BJ (cell line): ENCODE measurements at places on chromosomes 1 and 21.
A peak's percentile ranks its signal among the peaks of the same experiment; 100 is the strongest.

DNA sequence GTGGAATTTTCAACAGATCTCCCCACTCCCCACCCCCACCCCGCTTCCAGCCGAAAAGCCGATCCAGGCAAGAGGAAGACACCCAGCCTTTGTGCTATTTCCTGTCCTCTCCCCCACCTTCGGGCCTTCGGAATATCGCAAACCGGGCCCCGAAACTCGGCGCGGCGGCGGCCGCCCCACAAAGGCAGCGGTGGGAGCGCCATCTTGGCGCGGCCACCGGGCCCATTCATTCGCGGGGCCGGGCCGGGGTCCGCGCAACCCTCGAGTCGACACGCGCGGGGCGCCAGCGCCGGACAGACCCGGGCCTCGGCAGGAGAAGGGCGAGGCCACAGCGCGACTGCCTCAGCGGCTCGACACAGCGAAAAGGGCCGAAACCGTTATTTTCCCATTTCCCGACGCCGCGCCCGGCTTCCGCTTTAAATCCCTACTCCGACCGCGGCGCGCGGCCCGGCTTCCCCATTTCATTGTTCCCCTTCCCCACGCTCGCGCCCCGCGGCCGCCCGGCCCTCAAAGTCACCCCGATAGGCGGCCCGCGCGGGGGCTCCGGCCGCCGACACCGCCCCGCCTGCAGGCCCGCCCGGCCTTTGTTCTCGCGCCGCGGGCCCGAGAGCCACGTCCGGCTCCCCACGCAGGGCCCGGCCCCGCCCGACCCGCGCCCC, 911 bp downstream of the GNB1 start:
- DNase-seq, result no peak

DNA sequence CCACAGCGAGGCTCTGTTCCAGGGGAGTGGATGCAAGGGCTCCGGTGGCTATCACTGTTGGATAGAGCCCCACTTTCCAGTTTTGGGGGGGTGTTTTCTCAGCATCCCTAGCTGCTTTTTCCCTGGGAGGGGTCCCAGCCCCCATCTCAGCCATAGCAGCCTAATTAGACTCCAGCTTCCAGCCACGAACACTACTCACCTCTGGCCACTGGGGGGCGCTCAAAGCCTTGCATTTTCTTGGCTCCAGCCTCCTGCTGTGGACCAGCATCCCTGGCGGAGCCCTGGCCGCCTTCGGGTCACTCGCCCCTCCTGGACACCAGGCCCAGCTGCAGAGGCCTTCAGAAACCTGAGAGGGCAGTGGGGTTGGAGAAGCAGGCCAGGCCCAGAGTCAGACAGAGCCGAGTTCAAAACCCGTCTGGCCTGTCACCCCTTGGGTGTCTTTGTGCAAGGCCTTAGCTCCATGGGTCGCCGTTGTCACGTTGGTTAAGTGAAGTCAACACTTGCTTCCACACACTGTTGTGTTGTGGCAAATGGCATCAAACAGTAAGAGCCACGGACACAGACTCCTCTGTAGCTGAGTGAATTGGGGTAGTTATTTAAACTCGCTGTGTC, 93.5 kb upstream of the ACTL8 start:
- no peak for DNase-seq

DNA sequence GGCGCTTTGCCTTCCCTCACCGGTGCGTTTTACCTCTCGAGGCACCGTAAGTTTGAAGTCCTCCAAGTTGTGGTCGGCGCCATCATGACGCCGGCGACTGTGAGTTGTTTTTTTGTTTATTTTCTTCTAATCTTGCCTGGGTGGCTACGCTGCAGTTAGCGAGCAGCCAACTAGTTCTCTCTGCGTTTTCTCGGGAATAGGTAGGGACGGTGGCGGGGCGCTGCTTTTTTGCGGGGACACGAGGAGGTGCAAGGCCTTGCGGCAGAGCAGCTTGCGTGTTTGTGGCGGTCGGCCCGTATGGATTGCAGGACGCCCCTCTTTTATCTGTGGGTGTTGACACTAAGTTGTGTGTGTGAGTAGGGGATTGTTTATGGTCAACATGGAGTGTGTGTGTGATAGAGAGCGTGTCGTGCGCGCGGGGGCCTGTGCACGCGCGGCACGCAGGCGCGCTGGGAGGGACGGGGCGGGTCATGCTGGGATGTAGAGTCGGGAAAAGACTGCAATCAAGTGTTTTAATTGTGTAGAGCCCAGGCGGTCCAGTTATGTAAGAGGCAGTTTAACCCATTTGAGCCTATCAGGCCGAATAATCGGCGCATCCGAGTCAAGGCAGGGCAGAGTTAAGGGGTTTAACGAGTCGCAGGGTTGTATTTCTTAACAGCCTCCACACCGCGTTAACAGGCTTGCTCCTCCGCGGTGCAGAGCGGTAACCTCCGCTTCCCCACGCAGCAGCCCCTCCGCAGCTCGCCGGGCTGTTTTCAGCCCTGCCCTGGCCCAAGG, 1.2 kb upstream of the NEGR1 start:
- DNase-seq, result peak; percentile 43

DNA sequence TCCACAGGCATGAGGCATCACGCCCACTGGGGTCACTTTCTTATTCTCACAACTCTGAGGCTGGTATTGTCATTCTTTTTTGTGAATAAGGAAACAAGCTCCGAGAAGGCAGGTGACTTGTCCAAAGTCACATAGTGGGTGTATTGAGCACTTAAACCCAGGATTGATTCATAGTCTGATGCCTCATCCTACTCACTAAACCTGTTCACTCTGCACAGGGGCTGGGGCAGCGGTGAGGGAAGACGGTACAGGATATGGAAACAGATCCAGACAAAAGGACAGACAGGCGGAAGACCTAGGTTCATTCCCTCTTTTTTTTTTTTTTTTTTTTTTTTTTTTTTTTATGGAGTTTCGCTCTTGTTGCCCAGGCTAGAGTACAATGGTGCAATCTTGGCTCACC, 56.6 kb downstream of the NKAIN1 start:
- DNase-seq, result no peak

DNA sequence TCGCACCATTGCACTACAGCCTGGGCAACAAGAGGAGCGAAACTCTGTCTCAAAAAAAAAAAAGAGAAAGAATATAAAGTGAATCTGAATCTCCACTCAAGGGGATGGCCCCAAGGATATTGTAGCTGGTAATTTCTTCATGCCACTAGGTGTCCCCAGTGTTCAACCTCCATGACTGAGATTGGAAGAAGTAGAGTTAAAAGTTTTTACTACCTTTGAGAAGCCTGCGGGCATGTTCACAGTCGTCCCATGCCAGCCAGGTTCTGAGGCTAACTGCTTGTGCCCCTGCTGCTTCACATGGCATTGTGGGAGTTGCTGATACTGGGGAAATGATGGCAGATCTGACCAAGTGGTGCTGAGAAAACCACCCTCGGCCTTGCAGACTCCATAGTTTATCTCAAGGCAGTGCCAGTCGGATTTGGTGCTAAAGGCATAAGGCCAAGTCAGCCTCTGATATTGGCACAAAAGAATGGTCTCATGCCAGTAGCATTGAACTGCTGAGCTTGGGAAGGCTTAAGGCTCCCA, 10.8 kb upstream of the SHISA4 start:
- DNase-seq, result no peak

DNA sequence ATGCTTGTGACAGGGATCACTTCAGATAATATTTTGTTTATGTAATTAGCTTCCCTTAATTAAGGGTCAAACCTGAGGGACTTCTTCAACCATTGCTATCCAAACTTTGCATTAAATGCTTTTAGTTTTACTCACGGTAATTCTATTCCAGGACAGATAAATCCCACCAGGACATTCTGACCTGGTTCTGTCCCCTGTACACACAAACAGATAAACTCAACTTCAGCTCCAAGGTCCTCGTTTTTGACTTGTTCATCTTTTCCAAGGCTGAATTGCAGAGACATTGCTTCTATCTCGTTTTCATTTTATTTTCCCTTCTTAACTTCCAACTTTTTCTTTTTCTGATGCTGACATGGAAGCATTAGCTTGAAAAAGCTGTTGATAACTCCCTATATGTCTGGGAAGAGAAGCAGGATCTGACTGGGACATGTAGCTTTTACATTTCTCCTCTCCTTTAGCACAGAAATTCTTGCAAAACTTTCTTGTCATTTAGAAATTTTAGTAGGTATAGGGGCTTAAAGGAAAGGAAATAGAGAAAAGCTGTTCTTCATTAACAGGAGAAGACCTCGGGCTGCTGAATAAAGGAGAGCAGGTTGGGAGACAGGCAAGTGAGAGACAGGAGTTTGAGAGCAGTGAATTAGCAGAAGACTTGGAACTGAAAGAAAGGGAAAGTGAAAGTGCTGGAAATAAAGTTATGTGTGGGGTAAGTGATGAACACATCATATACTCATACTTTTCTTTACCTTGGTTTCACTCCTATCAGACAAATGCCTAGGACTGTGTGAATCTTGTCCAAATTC, 231.7 kb upstream of the B3GALT2 start:
- no peak for DNase-seq

DNA sequence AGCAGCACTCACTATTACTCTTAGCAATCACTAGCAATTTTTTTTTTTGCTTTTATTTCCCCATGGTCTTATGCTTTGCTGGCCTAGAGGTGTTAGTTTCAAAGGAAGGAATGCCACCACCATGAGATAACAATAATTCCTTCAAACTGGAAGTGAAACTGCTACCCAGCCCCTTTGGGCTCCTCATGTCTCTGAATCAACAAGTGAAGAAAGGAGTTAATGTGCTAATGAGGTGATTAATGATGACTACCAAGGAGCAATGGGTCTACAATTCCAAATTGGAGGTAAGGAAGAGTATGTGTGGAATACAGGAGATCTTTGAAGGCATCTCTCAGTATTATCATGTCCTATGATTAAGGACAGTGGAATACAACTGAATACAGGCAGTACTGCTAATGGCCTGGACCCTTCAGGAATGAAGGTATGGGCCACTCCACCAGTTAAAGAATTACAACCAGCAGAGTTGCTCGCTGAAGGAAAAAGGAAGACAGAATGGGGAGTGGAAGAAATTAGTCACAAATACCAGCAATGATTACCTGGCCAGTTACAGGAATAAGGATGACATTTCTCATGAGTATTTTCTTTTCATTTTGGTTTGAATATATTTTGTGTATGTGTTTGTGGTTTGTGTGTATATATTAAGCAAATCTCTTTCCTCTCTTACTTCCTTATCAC, 652.9 kb downstream of the ADGRL2 start:
- DNase-seq, result no peak

DNA sequence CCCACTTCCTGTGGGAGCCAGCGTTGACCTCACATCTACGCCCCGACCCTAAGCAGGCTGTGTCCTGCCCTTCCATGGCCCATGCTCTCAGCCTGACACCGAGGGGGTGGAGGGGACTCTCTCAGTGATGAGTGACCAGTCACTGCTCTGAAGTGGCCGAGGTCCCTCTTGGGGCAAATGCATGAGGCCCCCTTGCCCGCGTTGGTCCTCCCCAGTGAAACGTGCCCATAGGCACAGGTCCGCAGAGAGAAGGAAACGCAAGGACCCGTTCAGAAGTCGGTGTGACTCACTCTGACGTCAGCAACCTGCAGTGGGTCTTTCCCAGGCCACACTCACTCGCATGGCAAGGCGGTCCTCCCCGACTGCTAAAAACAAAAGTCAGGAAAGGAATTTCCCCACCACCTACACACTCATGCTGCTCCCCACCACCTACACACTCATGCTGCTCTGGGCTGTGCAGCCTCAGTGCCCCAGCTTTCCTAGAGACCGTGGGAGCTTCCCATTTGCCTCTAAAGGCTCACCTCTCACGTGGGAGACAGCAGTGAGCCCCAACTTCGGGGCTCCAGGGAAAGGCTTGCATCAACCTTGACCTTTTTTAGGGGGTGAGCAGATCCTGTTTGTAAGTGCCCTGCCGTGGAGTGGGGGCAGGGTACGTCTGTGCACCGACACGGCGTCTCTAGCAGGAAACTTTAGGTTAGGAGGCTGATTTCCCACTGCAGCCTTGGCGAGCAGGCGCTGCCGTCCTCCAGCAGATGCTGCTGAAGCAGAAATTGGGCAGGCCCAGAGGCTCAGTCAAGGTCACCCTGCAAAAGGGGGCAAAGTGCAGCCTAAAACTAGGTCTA, 11.4 kb downstream of the UBASH3A start:
- no peak for DNase-seq

- DNase-seq, result no peak
Measured at GRCh38 chr1:169867012-169867675, 26.6 kb downstream of the SCYL3 start.

DNA sequence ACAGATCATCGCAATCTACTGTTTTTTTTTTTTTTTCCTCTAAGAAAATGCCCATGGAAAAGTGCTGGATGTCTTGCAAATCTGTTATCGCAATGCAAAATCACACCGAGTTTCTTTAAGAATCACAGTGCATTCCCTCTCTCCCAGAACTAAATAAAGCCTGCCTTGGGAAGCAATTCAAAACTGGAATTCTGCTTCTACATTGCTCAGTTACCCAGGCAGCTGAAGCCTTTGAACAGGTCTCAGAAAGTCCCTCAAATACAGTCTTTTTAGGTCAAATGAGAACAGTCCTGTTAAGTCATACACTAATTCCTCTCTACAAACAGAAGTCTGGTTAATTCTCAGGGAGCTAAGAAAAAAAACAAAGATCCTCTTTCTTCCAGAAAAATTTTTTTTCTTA, 46.3 kb downstream of the SLC30A10 start:
- DNase-seq, result no peak

- no peak for DNase-seq
Measured at GRCh38 chr1:14300991-14301703, 297.3 kb upstream of the KAZN start.

GRCh38 chr1:65595724-65596123, 175.3 kb downstream of the LEPR start:
- no peak for DNase-seq

GRCh38 chr1:14738235-14738634, 139.8 kb downstream of the KAZN start:
- DNase-seq, result no peak

- DNase-seq, result no peak
Measured at GRCh38 chr1:81183051-81183450, 617.7 kb upstream of the ADGRL2 start.

- DNase-seq, result no peak
Measured at GRCh38 chr1:197771904-197772556, 3.2 kb downstream of the DENND1B start.

DNA sequence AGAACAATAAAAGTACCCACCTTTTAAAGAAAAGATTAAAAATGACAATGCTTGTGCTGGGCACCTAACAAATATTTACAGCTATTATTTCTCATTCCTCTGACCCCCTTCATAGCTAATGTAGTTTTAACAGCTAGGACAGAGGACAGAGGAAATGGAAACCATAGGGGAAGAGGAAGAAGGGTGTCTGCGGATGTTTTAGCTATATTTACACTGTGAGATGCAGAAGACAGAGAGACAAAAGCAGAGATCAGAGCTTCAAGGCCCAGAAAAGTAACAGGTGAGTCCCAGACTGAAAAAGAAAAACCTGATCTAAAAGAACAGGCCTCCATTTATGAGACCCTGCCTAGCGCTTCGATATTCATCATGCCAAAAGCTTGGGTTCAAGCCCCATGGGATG, 72.0 kb downstream of the ZNF281 start:
- no peak for DNase-seq

DNA sequence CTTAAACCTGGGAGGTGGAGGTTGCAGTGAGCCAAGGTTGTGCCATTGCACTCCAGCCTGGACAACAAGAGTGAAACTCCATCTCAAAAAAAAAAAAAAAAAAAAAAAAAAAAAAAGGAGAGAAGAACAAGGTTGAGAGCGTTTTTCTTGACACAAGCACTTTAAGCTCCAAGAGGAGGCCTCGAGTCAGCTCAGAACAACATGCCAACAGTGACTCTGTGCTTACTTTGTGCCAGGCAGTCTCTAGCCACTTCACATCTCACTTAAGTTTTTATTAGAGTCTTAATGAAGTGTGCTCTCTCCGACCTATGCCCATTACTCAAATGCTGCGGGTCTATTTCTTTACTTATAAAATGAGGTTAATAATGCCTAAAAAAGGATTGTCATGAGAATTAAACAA, 13.0 kb downstream of the ATP1A1 start:
- no peak for DNase-seq

GRCh38 chr1:34929497-34929852, at the start of gene DLGAP3:
Gene DLGAP3, minus strand, starts transcription at chr1:34929650. Its CDS starts 24,267 bp downstream, at chr1:34905383.
- DNase-seq, result no peak
